ENCODE measurements at places on chromosomes 1 and 21.

DNA sequence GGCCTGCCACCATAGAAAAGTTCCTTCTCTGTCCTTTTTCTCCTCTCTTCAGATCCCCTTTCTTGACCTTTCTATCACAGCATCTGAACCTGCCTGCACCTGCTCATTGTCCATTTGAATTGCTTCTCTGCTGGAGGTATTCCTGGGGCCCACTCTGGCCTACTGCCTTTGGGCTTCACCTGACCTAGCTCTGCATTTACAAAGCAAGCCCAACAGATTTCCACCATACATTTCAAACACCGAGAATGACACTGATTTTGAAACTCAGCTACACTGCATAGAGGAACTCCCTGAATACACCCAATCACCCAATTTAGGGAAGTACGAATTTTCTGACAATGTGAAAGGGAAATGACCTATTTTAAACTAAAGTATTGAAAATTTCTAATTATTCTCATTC, 284.5 kb upstream of the USP25 start:
- peak; percentile 65 for DNase-seq

DNA sequence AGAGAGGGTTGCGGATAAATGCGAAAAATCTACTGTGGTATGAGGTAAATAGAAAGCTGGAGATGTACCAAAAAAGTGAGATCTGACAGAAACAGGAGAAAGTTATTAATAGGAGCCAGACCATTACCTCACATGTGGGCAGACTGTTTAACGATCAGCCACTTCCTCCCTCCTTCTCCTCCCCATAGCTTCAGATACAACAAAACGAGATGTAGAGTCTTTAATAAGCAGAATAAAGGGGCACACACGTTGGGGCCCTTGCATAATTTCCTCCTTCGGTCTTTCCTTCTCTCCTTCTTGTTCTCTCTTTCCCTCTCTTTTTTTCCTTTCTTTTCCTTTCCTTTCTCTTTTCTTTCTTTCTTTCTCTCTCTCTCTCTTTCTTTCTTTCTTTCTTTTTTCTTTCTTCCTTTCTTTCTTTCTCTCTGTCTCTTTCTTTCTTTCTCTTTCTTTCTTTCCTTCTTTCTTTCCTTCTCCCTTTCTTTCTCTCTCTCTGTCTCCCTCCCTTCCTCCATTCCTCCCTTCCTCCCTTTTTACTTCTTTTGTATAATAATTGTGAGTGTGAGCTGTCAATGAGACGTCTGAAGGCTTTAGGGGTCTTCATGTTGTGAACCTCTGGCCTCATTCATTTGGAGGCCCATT, 242.1 kb downstream of the GRIK1 start:
- no peak for DNase-seq

- peak; percentile 15 for DNase-seq
Measured at GRCh38 chr1:165169729-165170128, 186.8 kb downstream of the LMX1A start.

- DNase-seq: no peak
Measured at GRCh38 chr1:31378001-31378400, 5.1 kb upstream of the FABP3 start.

DNA sequence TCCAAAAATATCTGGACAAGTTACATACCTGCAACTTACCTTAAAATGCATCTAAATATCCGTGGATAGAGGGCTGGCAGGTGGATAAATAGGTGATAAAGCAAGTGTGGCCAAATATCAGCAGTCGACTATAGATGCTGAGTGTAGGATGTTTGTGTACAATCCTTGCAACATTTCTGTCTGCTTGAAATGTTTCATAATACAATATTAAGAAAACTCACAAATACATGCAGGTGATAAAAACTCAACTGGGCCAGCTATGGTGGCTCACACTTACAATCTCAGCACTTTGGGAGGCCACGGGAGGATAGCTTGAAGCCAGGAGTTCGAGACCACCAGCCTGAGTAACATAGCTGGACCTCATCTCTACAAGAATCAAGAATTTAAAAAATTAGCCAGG, 41.0 kb downstream of the ACTA1 start:
- no peak for DNase-seq

DNA sequence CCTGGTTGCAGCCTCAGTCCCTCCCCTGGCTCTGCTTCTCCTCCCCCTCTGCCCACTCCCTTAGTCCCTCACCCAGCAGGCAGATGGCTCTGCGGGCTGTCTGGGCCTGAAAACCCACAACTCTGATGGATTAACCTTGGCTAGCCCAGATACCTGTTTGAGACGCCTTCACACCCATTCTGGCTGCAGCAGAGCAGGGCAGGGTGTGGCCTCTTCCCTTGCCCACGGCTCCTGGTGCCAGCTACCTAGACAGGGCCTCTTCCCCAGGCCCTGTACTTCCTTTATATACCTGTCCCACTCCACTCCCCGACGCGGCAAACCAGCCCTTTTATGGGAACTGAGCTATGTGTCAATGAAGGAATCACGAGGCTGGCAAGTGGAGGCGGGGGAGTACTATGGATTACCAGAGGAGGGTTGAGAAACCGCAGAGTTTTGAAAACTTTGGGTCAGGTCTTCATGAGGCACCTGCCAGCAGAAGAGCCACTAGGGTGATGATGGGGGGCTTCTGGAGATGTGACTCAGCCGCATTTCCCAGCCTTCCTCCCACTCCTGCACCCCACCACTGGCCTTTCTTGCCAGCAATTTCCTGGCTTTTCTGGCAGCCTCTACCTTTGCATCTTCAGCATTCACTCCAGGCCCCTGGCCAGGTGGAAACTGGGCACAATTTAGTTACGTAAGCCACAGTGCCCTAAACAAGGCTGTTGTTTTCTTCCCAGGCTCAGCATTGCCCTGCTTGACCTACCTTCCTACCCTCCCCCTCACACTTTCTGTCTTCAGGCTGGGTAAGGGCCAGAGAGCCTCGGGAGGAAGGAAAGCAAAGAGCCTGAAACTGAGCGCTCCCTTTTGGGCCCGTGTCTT, at the start of gene CHI3L1:
Gene CHI3L1 (minus strand): TSS at position 259 of the 858 bp plus-strand sequence. CDS start 81 bp downstream, at position 178.
- no peak for DNase-seq

GRCh38 chr1:89971600-89971999, 23.3 kb upstream of the ZNF326 start:
- no peak for DNase-seq

- no peak for DNase-seq
Measured at GRCh38 chr1:116277840-116278540, 95.1 kb upstream of the ATP1A1 start.

DNA sequence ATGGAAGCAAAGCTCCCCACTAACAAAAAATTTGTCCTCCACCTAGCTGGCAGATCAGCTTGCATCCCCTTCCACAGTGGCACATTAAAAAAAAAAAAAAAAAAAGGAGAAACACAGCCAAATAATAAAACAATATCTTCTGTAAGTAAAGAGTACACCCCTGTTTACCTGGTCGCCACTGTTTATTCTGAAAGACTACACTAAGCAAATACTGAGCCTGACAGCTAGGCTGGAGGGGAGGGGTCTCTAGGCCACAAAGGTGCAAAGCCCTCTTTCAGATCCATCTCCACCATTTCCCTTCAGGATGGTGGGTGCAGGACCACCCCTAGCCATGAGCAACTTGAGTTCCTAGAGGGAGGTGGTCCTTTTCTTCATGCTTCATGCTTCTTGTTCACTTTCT, 22.8 kb upstream of the SLC45A3 start:
- no peak for DNase-seq

DNA sequence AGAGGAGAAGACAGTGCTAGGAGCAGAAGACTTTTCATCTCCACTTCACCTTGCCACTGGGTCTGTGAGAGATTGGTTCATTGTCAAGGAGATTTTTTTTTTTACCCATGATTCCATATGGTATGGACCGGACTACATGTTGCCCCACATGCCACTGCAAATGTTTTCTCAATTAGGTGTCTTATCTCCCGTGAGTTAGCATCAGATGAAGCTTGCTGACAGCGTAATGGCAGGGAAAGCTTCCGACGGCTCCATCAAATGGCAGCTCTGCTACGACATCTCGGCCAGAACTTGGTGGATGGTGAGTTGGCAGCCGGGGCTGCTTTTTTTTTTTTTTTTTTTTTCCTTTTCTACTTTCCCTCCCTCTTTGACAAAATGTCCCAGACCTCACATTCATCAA, 217.2 kb upstream of the NFIA start:
- DNase-seq: no peak

DNA sequence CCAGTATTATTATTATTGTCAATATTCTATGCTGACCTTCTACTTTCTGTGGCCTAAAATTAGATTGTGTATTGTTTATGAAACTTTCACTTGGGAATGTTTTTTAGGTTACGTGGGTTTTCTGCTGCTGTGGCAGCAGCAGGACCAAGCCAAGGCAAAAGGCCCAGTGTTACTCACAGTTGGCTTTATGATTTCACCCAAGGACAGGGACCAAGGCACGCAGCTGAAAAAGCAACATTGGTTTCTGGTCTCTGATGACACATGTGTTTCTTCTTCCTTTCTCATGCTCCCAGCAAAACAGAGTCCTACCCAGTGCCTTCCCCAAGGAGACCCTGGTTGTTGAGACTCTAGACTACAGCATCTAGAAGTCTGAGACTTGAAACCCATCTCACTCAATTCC, 413.7 kb downstream of the SETD4 start:
- DNase-seq: no peak

DNA sequence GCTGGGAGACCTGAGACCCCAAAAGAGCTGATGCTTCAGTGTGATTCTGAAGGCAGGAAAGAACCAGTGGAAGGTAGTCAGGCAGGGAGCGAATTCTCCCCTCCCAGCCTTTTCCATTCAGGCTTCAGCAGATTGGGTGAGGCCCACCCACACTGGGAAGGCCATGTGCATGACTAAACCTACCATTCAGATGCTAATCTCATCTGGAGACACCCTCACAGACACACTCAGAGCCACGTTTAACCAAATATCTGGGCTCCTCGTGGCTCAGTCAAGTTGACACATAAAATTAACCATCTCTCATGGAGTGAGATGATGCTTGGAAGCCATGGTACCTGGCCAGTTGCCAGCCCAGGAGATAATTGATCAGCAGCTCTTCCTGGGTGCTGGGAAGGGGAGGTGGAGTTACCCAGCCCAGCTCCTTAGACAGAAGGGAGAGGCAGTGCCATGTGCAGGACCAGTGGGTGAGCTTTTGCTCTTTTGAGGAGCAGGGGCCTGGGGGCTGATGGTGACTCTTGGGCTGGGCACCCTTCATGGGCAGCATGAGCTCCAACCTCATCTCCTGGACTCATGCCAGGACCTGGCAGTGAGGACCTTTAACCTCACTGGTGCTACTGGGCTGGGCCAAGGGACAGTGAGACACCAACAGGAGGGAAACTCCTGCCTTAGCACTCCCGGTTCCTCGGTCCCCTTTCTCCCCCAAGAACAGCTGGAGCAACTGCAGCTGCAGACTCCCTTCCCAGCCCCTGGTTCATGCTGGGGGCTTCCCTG, 89.0 kb upstream of the ACTL8 start:
- DNase-seq: no peak

DNA sequence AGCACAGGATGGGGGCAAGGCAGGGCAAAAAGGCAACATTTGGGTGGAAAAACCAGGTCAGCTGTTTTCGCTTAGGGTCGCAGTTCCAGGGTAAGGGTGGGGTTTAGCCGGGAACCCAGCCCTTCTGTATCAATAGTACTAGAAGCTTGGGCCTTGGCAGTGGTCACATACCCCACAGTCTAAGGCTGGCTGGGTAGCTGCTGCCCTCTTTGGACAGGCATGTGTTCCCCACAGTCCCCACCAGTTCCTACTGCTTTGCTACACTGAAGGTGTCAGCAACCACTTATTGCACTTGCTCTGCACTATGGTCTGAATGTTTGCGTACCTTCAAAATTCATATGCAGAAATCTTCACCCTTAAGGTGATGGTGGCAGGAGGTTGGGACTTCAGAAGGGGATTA, 349.8 kb downstream of the LTN1 start:
- DNase-seq: no peak

DNA sequence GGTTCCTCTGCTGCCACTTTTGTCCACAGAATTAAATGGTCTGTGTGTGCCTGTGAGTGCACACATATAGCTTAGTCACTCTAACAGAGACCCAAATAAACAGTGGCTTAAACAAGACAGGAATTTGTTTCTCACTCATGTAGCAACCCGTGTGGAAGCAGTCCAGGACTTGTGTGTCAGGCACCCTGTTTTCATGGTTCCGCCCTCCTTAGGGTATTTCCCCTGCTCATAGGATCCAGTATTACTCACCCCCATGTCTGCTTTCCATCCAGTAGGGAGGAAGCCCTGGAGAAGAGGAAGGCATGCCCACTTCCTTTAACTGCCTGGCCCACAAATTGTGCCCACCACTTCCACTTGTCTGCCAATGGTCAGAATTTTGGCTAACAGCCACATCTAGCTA, 41.3 kb upstream of the TACSTD2 start:
- DNase-seq: no peak

DNA sequence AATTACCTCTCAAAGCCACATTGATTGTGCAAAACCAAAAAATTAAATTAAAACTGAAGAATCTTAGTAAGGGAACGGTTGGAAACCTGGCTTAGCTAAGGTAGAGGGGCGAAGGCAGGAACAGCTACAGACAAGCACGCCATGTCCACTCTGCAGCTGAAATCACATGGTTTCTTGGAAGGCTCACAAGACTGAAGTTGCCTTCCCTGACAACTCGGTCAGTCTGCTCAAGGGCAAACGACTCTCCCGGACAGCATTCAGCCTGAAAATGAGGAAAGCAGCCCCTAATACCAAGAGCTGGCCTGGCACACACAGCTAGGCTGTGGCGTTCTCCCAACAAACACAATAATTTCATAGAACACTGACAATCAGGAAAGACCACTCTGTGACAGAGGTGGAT, 22.7 kb upstream of the BECN2 start:
- peak; percentile 6 for DNase-seq

DNA sequence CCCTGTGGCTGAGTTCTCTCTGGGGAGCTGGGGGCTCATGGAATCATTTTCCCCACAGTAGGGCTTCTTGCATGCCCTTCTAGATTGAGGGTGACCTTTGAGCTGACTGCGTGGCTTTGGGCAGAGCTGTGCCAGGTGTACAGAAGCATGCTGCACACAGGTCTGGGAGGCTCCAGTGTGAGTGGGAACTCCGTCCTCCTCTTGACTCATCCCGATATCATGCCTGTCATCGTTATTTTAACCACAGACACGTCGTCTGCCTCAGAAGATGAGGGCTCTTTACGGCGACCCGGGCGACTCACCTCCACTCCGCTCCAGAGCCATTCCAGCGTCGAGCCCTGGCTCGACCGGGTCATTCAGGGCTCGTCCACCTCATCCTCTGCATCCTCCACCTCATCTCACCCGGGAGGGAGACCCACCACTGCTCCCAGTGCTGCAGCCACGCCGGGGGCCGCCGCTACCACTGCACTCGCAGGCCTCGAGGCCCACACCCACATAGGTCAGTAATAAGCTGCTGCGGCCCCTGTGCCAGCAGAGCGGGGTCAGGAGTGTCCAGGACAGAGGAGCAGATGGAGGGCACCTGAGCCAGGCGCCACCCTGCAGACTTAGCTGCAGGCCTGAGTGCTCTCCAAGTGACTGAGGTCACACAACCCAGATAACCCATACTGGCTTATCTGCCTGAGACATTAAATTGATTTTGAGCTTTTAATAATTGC, 39.8 kb downstream of the DIP2A start:
- DNase-seq: no peak

Data from ELF-1 (cell line).